ENCODE measurements at places on chromosomes 7 and 10. TPM values are rescaled to one million over a fixed set of nuclear protein-coding genes. Genes with fewer than 3 reads are reported as not detected.

IDI2 gene
- not detected for total RNA-seq

ARHGAP19 gene
- total RNA-seq: 23.3 TPM

NEUROG3 gene
- not detected for total RNA-seq

SPDYE5 gene
- not detected for total RNA-seq

OPALIN gene
- not detected for total RNA-seq

WEE2 gene
- total RNA-seq: not detected

CYP17A1 gene
- not detected for total RNA-seq

- no peak for DNase-seq
Measured at GRCh38 chr10:51952056-51952455, 252.7 kb upstream of the CSTF2T start.

GRCh38 chr7:66050990-66051448, 24.6 kb upstream of the ASL start:
- no peak for DNase-seq

GRCh38 chr10:93072713-93073538, 767 bp upstream of the CYP26A1 start:
- DNase-seq: no peak

DNA sequence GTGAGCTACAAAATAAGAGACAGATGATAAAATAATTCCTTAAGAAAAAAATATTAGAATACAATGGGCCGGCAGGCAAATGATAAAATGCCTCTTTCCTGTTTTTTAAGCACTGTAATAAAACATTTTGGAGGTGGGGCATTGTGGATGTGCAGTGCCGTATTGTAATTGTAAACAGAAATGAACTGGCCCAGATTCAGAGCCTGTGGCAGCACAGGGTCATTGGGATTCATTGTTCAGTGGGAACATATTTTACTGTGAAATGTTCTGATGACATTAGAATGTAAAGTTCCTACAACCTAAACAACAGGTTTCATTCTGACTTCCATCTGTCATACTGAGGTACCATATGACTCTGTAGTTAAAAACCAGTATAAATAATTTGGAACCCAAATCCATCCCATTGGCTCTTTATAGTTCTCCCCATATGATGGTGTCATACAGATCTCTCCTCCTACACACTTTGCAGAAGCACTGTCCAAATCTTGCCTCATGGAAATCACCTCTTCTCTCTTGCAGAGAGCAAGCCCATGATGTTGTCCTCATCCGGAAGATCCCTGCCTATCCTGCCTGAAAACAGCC, 264.6 kb downstream of the WDR37 start:
- no peak for DNase-seq

GRCh38 chr7:47638679-47639315, 56.9 kb upstream of the TNS3 start:
- no peak for DNase-seq

DNA sequence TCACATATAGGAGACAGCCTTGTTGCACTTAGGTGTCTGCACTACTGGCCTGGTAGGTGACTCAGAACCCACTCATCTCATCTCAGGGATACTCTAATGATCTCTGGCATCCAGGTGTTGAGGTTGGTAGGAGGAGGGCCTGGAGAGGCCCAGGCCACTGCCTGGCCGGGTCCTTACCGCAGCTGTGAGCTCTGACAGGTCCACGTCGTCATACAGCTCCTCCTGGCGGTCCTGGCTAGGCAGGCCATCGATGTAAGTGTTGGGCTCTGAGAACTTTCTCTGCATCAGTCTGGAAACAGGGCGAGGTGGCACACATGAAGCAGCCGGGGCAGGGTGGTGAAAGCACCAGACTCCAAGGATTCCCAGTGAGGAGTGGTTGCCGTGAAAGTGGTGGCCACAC, 62.1 kb downstream of the VWA2 start:
- DNase-seq: no peak

Measured in CD8-positive, alpha-beta memory T cell (primary cell).